ENCODE measurements at places on chromosomes 5 and 9.

- DNase-seq, result peak; percentile 24
Measured at GRCh38 chr5:109690242-109690974, 681 bp downstream of the MAN2A1 start.

GRCh38 chr9:8821910-8822666, 1022.5 kb upstream of the DMAC1 start:
- DNase-seq, result no peak

GRCh38 chr5:42495914-42496313, 72.7 kb downstream of the GHR start:
- DNase-seq, result no peak

DNA sequence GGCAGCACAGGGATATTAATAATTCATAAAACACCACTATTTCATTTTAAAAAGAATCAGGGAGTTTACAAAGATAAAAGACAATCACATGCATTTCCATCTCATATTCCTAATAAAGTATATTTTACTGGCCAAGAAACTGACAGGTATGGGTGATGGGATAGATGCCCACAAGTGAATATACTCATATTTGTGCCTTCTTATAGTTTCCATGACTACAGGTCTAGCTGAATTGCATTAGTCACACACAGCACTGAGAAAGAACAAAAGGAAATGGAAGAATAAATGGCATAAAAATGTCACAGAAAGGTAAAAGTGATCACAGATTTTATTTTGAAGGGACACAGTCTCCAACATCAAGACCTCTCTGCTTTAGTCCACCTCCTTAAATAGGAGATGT, 193.5 kb downstream of the PLK2 start:
- no peak for DNase-seq

DNA sequence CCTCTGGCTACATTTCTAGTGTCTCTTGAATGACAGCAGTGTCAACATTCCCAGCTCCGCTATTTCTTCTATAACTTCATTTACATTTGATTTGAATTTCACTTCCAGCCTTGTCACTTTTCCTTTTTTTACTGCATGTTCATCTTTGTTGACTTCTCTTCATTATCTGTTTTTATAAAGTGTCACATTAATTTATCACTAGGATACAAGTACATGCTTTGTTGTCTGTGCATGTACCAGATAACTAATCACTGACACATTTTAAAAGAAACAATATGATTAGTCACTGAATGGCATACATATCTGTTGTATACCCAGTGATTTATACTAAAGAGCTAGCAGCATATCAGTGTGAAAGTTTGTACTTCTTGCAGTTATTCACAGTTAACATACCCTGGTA, 29.1 kb downstream of the ARSK start:
- no peak for DNase-seq

GRCh38 chr9:4144869-4145268, 155.0 kb downstream of the GLIS3 start:
- no peak for DNase-seq

DNA sequence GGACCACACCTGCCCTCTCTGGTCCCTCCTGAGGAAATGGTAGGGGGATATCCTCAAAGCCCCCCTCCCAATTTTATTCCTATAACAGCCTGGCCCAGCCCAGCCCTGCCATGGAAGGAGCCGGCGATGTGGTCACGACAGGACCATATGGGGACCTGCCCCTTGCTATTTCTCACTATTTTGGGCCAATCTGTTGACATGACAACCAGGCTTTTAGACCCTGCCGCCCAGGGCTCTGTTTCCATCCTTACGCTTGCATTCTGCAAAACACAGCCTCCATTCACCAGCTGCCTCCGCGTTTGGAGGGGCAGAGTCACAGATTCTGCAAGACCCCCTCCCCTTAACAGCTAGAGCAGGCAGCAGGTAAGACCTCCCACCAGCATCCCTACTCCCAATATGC, 112.2 kb downstream of the GABBR2 start:
- no peak for DNase-seq

DNA sequence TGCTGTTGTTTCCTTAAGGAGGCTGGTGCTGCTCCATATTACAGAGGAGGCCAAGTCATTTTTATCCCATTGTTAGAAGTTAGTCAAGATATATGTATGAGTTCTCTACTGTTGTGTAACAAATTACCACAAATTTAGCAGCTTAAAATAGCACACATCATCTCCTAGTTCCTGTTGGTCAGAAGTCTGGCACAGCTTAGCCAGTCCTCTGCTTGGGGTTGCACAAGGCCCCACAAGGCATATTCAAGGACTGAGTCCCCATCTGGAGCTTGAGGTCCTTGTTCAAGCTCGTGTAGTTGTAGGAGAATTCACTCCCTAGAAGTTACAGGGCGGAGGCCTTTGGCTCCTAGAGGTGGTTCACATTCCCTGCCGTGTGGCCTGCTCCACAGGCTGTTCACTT, 14.7 kb downstream of the MTAP start:
- DNase-seq, result no peak

GRCh38 chr9:128383791-128384190, 12.6 kb downstream of the URM1 start:
- no peak for DNase-seq

DNA sequence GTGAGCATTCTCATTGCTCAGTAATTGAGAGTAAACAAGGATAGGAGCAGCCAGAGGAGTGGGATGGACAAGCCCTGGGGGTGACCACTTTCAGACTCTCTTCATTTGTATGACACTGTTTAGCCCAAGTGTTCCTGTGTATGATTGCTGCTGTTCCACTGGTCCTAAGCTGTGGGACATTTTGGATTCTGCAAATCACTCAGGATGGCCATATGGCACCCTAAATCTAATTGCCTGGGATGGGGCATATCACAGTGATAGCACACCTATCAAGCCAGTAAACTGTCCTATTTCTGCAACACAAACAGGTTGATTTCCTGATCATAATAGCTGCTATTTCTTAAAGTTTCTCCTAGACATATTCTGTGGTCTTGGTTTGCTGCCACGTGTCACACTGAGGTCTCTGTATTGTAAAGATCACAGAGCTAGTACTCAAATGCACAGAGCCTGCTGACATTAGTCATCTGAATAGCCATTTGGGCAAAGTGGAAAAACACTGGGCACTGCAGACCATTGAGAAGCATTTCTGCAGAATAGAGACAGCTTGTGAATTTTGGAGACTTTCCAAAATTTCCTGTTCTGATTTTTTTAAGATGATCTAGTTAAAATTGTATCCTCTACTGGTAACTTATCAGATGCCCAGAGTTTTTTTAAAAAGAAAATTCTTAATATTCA, 320.2 kb downstream of the RFX3 start:
- no peak for DNase-seq

DNA sequence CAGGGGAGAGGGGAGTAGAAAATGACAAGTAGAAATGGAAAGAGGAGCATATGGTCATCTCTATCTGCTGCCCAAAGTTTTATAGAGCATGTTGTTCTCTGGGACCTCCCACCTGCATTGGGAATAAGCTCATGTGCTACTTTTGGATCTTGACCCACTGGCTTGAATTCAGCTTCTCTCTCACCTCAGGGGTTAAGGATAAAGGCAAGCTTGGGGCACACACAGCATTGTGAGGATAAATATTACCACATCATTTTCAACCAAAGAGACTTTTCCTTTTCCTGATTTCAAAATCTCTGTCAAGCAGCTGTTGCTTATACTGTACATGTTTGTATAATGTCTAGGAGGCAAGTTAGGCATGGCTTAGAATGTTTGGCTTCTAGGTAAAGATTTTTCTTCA, 16.6 kb downstream of the ATP10B start:
- no peak for DNase-seq

GRCh38 chr9:85054017-85054416, 384.5 kb downstream of the NTRK2 start:
- DNase-seq, result no peak

- DNase-seq, result no peak
Measured at GRCh38 chr9:134275375-134275774, 50.9 kb upstream of the RXRA start.

DNA sequence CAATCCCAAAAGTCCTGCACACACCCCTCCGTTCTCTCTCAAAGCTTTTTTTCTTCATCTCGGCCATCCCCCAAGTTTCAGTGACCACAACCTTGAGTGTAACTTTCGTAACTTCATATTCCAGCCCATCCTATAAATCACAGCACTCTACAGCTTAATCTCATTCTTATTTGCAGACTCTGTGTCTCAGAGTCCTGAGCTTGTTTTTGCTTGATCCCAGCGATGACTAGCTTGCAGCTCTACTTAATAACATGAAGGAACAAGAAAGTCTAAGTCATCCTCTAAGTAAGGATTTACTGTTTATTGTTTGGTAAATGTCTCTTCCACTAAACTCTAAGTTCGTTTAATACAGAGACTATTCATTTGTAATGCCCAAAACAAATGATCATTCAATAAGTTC, 2.6 kb upstream of the SPDL1 start:
- no peak for DNase-seq

- no peak for DNase-seq
Measured at GRCh38 chr9:133919253-133920115, 72.6 kb downstream of the VAV2 start.

DNA sequence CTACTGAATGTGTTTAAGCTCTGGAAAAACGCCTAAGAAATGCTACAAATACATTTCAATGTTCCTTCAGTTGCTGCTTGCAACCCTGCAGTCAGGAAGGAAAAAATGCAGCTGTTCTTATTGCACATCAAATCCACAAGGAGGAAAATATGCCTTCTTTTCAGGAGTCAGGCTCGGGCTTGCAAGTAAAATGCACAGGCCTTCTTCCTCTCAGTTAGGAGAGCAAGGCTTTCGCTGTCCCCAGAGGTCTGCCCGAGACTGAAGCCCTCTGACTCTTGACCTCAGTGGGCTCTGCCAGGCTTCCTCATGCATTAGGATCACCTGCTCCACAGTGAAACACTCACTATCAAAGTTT, 899 bp upstream of the SHC3 start:
- DNase-seq, result no peak

DNA sequence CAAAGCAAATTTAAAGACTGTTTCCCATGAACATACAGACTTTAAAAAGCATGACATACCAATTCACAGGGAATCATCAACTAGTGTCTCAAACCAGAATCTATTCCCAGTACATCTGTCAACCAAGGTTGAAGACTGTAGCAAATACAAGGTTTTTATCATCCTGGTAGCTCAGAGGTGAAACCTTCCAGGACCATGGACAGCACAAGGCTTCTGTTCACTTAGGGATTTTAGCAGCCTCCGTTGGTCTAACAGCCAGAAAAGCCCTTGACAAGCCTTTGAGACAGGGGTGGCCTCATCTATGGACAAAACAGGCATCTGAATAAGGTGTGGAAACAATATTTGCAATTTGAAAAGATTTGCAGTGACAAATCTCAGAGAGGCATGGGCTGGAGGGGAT, 119.0 kb downstream of the TRIM32 start:
- no peak for DNase-seq
